ENCODE measurements at places on chromosomes 11 and 22. TPM values are rescaled to one million over a fixed set of nuclear protein-coding genes. Genes with fewer than 3 reads are reported as not detected.

DNA sequence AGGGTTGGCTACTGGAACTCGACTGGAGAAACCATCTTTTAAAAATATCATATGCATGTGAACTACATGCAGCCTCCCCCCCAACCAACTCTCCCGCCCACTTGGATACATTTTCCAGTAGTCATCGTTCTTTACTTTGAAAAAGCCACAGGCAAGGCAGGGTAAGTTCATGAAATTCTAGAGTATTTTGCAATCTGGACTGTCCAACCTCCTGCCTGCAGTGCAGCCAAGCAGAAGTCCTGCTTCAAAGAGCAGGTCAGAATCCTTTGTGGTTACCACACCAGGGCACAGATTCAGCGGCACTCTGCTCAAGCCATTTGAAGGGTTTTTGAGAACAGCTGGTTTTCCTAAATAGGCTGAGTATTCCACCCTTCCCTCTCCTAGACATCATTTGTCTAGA lies 12.1 kb downstream of the ELF5 start:
- H3K36me3 ChIP-seq, result no peaks in the 10 kb centered on the region
- DNase-seq, result no peak
- H3K4me3 ChIP-seq, result no peak overlapping the region
- no peaks in the 10 kb centered on the region for H3K27me3 ChIP-seq
- H3K27ac ChIP-seq, result no peak overlapping the region
- H3K4me1 ChIP-seq, result no peaks in the 10 kb centered on the region

DNA sequence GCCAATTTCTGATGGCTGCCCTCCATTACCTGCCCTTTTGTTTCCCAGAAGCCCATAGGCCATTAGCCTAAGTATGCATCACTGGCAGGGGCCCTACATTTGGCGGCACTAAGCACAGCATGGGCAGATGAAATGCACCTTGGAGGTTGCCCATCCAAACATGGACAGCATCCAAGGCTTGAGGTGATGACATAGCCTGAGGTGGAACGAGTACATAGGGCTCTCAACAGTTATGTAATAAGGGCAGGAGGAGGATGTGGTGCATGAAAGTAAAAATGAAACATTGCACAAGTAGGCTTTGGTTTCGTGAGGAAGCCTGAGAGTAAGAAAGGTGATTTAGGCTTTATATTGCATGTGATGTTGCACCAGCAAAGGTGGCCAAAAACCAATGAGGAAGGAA lies 148.1 kb downstream of the FAM76B start:
- H3K36me3 ChIP-seq, result no peaks in the 10 kb centered on the region
- no peak for DNase-seq
- H3K4me3 ChIP-seq, result no peak overlapping the region
- no peaks in the 10 kb centered on the region for H3K27me3 ChIP-seq
- H3K4me1 ChIP-seq, result no peaks in the 10 kb centered on the region
- H3K27ac ChIP-seq, result no peak overlapping the region

DNA sequence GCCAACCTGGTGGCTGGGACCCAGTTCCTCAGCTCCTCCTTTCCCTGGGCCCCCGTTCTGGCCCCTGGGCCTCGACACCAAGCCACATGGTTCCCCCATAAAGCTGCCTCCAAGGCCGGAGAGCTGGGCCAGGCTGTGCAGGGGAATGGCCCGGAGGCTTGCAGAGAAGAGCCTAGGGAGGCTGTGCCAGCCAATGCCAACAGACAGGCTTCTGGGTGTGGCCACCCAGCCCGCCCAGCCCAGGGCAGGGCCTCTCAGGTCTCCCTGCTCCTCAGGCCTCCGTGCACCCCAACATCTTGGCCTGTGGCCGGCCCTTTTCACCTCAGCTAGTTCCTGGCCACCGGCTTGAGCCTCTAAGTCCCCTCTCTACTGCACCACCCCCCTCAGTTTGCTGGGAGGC lies 17.4 kb upstream of the FLRT1 start:
- DNase-seq, result no peak
- H3K27me3 ChIP-seq, result peaks cover 21% of the 10 kb centered on the region
- H3K4me1 ChIP-seq, result no peaks in the 10 kb centered on the region

DNA sequence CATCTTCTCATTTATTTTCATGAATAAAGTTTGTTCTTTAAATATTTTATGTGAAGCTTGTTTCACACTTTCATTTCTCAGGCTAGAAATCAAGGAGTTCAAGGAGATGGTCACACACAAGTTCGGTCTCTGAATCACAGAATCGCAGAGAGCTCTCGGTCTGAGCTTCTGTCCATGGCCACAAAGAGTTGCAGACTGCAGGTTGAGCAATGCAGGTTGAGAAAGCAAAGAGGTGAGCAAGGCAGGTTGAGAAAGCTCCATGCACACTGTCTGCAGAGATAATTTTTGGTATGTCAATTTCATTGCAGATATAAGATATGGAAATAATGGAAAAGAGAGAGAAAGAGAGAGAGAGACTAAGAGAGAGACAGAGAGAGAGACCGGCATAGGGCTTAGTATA lies 32.9 kb upstream of the VWA5A start:
- no peaks in the 10 kb centered on the region for H3K36me3 ChIP-seq
- peaks cover 40% of the 10 kb centered on the region for H3K27me3 ChIP-seq
- no peak overlapping the region for H3K27ac ChIP-seq
- no peaks in the 10 kb centered on the region for H3K4me1 ChIP-seq
- no peak overlapping the region for H3K4me3 ChIP-seq
- no peak for DNase-seq

- DNase-seq, result peak; percentile 74
- H3K4me1 ChIP-seq, result peaks cover 31% of the 10 kb centered on the region
- H3K36me3 ChIP-seq, result no peaks in the 10 kb centered on the region
- no peak overlapping the region for H3K4me3 ChIP-seq
These were observed 6.0 kb upstream of the ARHGAP42 start for GRCh38 chr11:100681064-100681502.

DNA sequence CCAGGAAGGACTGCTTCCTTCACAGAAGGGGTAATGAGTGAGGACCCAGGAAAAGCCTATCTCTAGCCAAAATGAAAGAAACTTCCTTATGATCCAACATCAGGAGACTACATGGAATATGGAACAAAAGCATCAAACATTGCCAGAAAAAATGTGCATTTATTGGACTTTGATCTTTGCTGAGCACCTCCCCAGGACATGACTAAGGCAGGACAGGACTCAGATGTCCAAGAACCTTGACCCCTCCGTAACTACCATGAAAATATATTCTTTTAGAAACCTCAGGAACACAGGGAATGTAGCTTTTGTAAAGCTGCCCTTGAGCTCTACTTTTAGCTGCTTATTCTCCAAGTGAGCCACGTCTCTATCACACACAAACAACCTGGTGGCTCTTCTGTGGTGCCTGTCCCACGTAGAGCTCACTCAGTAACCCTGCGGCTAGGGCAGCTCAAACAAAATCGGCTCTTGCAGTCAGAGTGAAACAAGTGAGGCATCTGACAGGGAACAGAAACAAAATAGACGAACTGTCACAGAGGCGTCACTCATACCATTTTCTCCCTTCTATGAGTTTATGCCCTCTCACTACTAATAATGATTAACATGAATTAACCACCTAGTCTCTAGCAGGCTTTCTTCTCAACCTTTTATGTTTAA lies 471.5 kb upstream of the API5 start:
- DNase-seq, result no peak
- no peak overlapping the region for H3K27ac ChIP-seq
- H3K4me3 ChIP-seq, result no peak overlapping the region
- H3K27me3 ChIP-seq, result no peaks in the 10 kb centered on the region

- no peak overlapping the region for H3K4me3 ChIP-seq
- peaks cover 60% of the 10 kb centered on the region for H3K36me3 ChIP-seq
- no peak overlapping the region for H3K27ac ChIP-seq
- H3K4me1 ChIP-seq, result peaks cover 16% of the 10 kb centered on the region
- no peak for DNase-seq
These were observed 3.8 kb downstream of the NADSYN1 start for GRCh38 chr11:71456831-71457230.

DNA sequence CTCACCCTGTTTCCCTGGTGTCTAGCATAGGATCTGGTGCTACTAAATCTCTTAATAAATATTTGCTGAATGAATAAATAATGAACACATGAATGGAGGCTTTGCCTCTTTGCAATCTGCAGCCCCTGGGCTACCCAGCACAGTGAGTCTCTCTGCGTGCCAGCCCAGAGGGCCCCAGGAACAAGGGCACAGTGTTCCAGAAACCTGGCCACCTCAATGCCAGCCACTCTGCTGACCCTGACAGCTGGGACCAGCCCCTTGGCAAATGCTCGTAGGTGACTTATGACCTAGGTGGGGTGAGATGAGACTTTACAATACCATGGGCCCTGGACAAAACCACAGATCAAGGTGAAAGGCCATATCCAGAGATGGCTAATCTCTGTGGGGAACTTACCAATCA lies 31.6 kb downstream of the UQCR10 start:
- H3K27ac ChIP-seq, result peak overlapping the region; percentile 55
- peaks cover 37% of the 10 kb centered on the region for H3K36me3 ChIP-seq
- H3K27me3 ChIP-seq, result no peaks in the 10 kb centered on the region
- no peak overlapping the region for H3K4me3 ChIP-seq
- peaks cover 50% of the 10 kb centered on the region for H3K4me1 ChIP-seq
- peak; percentile 25 for DNase-seq

DNA sequence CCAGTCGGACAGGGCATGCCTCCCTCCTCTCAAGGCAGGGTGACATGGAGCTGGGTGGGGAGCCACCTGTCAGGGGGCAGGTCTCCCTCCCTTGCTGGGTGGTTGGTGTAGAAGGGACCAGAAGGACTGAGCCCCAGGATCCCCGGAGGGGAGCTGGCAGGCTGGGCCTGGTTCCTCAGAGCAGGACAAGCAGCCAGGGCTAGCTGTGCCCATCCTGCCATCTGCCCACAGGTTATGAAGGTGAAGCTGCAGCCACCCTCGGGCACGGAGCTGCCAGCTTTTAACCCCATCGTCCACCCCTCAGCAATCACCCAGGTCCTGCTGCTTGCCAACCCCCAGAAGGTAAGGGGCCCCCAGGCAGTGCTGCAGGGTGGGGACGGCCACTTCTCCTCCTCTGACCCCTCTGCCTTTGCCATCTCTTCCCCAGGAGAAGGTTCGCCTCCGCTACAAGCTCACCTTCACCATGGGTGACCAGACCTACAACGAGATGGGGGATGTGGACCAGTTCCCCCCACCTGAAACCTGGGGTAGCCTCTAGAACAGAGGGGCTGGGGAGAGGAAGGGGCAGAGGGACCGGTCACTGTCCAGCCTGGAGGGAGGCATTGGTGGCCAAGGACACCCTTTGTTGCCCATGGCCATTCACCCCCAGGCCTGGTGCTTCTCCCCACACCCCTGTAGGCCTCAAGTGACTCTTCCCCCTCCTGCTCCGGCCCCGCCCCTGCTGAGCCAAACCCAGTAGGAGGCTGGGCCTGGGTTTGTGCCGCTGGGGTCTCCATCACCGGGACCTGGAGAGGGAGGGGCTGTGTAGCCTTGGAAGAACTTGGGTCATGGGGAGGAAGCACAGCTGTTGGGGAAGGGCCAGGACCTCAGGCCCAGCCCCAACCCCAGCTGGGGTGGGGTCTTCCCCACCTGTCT lies 7.0 kb upstream of the SH3BP1 start:
- H3K4me3 ChIP-seq, result no peak overlapping the region
- no peaks in the 10 kb centered on the region for H3K27me3 ChIP-seq
- no peak for DNase-seq
- H3K4me1 ChIP-seq, result no peaks in the 10 kb centered on the region
- no peak overlapping the region for H3K27ac ChIP-seq

DNA sequence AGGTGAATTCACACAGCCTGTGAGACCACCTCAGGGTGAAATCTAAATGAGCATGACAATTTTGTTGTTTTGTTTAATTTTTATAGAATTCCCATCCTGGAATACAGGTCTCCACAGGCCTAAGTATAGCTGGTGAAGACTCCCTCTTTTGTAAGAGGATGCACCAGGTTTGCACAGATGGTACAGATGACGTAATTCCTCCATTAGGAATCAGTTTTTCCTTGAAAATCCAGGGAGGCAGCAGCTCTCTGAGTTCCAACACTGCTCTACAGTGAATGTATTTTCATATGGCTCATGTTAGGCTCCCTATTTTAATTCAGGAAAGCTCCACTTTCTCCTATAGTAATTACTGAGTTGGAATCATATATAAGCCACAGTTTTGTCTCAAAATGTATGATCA lies 47.2 kb downstream of the USP28 start:
- no peaks in the 10 kb centered on the region for H3K4me1 ChIP-seq
- DNase-seq, result no peak
- no peak overlapping the region for H3K27ac ChIP-seq
- H3K27me3 ChIP-seq, result no peaks in the 10 kb centered on the region
- no peaks in the 10 kb centered on the region for H3K36me3 ChIP-seq
- H3K4me3 ChIP-seq, result no peak overlapping the region

GRCh38 chr22:27242917-27243589 lies 558.5 kb downstream of the MN1 start:
- H3K4me1 ChIP-seq, result peaks cover 40% of the 10 kb centered on the region
- peaks cover 14% of the 10 kb centered on the region for H3K36me3 ChIP-seq
- peak; percentile 17 for DNase-seq
- peaks cover 15% of the 10 kb centered on the region for H3K27me3 ChIP-seq
- no peak overlapping the region for H3K27ac ChIP-seq

DNA sequence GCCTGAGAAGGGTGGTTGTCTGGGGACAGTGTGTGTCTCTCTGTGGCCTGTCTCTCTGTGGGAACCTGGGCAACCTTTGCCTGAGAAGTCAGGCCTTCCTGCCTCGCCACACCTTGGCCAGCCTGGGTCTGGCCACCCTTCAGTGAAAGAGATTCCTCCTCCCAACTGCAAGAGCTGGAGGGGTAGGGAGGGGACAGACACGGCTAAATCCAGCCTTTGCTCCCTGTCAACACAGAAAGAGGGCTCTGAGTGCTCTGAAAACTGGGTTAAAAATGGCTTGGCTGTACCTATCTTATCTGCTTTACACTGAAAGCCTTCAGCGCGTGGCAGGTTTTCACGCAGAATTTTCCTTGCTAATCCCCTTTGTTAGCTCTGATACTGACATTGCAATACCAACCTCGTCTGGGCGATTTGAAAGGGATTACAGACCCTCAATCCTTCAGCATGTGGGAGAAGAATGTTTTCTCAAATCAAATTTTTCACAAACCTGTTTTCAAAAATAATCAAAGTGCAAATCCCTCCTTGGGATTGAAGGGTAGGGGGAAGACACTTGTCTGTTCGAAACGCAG lies 163.7 kb downstream of the DSCAML1 start:
- no peak overlapping the region for H3K4me3 ChIP-seq
- DNase-seq, result no peak
- H3K27me3 ChIP-seq, result peaks cover 37% of the 10 kb centered on the region

GRCh38 chr11:113951537-113951936 lies 23.4 kb upstream of the HTR3A start:
- no peak overlapping the region for H3K27ac ChIP-seq
- DNase-seq, result no peak
- no peak overlapping the region for H3K4me3 ChIP-seq
- no peaks in the 10 kb centered on the region for H3K36me3 ChIP-seq

DNA sequence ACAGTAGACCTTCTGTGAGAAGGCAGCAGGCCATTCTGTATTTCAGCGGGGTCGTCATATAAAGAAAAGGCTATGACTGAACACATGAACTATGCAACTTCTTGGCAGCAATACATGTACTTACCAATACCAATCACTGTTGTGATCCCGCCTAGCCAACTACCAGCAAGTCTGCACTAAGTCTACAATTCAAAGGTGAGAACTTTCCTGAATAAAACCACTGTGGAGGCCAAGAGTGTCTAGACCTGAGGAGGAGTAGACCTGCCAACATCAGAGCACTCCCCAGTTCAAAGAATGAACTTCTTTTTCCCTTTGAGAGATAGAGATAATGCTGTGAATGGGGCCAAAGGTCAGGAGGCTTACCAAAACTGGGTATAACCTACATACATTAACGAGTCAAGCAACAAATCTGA lies 108.2 kb downstream of the SIK3 start:
- H3K27me3 ChIP-seq, result no peaks in the 10 kb centered on the region
- H3K4me1 ChIP-seq, result peaks cover 31% of the 10 kb centered on the region

PNPLA5 gene
- not detected for total RNA-seq

HTR3A gene
- total RNA-seq, result not detected

SIK2 gene
- total RNA-seq, result 13.9 TPM

MTFP1 gene
- 33.6 TPM for total RNA-seq

TCN1 gene
- 335 TPM for total RNA-seq

SIK3 gene
- total RNA-seq, result 17.4 TPM

MUC5B gene
- 3.4 TPM for total RNA-seq

OR2AT4 gene
- total RNA-seq, result not detected

C11orf87 gene
- total RNA-seq, result not detected

All from Calu3 (cell line).